ENCODE measurements at places on chromosomes 3 and 15.

DNA sequence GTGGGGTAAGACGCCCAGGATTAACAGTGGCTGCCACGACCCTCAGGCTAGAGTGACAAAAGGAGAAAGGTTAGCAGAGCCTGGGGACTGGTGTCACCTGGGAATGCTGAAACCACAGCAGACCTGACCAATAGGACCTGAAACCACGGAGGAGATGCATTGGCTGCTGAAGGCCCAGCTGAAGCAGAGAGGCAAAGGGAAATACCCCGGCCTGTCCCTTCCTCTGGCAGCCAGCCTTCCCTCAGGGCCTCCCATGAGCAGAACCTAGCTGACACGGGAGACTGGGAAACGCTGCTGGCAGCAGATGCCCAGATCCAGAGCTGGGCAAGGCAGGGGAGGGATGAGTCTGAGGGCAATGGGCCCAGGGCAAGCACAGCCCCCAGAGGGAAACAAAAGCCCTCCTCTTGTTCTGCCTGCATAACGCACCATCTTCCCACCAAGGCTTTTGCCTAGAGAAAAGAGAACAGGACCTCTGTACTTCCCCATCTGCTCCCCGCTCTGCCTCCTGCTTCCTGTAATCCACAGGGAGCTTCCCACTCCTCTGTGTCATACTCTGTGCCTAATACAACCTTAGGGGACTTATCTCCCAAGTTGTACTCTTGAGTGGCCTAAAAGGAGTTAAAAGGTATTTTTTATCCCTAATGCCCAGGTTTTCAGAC, 216.2 kb downstream of the ABHD5 start:
- ATAC-seq, result no peak

- no peak for ATAC-seq
Observed at GRCh38 chr15:95265419-95265997, 1034.1 kb downstream of the MCTP2 start.

DNA sequence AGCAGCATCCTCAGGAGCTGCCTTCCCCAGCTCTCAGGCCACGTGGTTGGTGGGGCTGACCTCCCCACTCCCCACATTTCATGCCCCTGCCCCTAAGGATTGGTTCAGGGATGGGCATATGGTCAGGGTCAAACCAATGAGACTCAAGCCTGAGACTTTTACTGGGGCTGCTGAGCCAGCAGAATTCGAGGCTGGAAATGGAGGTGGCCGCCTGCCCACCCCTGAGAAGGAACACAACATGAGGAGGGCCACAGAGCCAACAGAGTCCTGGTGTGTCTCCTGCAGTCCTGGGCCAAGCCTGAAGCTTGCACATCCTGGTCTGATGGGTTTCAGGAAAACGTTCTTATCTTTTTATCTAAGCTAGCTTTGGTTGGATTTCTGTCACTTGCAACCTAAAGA, 5.9 kb downstream of the EHD4 start:
- no peak for ATAC-seq

GRCh38 chr3:65484964-65485363, 553.8 kb downstream of the MAGI1 start:
- no peak for ATAC-seq

GRCh38 chr3:133412183-133413132, 12.6 kb downstream of the BFSP2 start:
- ATAC-seq, result peak; percentile 10

DNA sequence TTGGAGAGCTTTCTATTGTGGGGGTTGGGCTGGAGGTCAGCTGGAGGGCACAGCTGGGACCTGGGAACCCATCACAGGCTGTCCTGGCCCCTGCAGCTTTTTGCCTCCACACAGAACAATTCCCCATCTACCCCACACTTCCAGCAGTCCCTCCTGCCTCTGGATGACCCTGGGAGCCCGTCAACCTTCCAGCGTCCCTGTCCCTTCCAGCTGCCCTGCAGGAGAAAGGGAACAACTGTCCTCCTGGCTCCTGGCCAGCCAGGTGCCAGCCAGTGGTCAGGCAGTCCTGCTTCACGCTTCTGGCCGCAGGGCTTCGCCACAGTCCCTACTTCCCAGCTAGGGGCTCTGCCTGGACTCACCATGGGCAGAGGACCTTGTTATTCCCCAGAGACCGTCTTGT, 27.2 kb downstream of the LINGO1 start:
- no peak for ATAC-seq

DNA sequence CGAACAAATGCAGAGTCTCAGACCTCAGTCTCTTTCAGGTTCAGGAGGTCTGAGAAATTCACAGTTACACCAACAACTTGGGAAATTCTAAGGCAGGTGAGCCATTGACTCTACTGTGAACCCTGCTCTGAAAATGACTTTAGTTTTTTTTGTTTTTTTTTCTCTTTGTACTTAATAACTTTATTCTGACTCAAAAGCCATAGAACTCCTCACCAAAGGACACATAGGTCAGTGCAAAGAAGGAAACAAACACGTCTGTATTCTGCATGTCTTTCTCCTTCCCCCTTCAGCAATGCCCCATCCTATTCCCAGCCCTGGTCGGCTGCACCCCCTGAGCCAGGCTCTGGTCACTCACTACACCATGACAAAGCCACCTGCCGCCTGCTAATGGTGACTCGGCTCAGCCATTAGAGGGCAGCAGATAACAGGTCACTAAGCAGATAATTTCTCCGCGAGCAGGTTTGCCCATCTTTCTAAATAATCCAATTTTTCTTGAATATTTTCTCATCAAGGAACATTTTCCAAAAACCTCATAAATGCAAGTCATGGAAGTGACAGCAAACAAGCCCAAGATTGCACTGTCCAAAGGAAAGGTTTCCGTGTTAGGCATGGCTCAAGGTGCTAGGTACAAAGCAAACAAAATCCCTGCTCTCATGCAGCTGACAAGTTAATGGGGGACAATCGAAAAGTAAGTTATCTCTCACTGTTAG, 37.7 kb downstream of the TM4SF4 start:
- ATAC-seq, result peak; percentile 92

GRCh38 chr3:178847190-178847589, 224.4 kb downstream of the ZMAT3 start:
- no peak for ATAC-seq

DNA sequence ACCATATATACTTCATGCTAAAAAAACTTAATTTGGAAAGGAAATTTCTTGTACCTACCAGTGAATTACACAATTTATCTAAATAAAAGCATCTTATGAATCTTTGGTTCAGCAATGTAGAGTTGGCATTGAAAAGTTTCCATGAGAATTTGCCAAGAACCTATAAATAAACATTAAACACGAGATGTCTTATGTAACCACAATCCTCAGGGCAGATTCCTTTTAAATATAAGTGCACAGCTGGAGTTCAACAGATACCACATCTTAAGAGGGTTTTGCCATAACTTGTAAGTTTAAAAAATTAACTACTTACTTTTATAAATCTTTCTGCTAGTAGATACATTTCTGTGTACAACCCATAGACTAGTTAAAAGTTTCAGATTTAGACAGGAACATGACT, 499.3 kb upstream of the ARRDC4 start:
- ATAC-seq, result no peak

- ATAC-seq, result no peak
Observed at GRCh38 chr3:107767897-107768605, 245.3 kb downstream of the BBX start.

- ATAC-seq, result peak; percentile 86
Observed at GRCh38 chr3:9730657-9731205, 804 bp upstream of the BRPF1 start.

DNA sequence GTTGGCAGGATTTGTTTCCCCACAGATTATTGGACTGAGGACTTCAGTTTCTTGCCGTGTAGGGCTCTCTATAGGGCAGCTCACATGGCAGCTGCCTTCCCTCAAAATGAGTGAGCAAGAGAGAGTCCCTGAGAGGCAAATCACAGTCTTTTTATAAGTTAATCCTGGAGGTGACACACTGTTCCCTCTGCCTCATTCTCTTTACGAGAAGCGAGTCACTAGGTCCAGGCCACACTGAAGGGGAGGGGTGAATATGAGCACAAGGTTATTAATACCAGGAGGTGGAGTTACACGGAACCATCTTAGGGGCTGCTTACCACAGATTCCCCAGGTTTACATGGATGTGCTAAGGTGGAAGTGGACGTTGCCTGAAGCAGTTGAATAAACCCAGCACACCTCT, 77.0 kb downstream of the LPP start:
- peak; percentile 73 for ATAC-seq

DNA sequence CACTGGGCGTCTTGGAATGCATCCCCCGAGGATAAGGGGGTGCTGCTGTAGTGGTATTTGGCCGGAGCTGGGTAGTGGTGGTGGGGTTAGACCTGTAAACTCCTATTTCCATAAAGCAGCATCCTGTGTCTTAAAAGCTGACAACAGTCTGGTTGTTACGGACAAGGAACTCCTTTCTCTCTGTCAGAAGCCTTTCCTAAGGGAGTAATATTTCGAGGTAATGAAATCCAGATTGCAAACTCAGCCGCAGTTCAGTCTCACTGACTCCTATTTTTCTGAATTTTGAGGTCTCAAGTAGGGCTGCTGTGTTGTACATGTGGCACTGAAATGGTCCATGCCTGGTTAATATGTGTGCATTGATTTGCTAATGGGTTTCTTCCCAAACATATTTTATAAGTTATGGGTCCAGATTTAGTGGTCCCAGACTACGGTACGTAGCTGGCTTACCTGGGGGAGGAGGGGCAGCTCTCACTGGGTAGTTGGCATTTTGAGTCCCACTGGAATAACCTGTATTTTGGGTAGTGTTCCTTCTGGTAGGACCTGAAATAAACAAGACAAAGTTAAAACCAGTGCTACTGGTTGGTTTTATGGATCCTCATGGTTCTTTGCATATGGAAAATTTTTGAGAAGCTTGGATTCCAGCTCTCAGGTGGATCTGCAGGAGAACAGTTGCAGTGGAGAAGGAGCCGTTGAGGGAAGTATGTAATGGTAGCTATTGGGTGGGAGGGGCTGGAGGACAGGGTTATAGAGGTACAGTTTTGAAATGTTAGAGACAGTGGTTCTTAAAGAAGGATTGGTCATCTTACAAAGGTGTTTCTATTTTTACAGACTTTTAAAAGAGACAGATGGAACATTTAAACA, 48.6 kb upstream of the LDHAL6B start:
- ATAC-seq, result no peak

DNA sequence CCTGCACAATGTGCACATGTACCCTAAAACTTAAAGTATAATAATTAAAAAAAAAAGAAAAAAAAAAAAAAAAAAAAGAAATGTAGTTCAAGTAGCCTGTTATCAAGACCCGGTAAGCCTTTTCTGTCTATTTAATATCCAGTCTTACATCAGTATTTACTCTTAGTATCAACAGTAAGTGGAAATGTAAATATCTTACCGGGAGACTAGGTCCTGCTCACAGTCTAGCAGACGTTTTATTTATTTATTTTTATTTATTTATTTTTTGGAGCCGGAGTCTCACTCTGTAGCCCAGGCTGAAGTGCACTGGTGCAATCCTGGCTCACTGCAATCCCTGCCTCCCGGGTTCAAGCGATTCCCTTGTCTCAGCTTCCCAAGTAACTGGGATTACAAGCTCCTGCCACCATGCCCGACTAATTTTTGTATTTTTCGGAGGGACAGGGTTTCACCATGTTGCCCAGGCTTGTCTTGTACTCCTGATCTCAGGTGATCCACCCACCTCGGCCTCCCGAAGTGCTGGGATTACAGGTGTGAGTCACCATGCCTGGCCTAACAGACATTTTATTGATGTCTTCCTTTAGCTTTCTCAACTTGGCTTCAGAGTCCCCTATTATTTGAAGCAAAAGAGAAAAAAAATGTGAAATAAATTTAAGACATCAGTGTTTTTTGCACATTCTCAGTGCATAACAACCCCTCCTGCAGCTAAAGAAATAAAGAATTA, 19.9 kb downstream of the C2CD4B start:
- no peak for ATAC-seq

DNA sequence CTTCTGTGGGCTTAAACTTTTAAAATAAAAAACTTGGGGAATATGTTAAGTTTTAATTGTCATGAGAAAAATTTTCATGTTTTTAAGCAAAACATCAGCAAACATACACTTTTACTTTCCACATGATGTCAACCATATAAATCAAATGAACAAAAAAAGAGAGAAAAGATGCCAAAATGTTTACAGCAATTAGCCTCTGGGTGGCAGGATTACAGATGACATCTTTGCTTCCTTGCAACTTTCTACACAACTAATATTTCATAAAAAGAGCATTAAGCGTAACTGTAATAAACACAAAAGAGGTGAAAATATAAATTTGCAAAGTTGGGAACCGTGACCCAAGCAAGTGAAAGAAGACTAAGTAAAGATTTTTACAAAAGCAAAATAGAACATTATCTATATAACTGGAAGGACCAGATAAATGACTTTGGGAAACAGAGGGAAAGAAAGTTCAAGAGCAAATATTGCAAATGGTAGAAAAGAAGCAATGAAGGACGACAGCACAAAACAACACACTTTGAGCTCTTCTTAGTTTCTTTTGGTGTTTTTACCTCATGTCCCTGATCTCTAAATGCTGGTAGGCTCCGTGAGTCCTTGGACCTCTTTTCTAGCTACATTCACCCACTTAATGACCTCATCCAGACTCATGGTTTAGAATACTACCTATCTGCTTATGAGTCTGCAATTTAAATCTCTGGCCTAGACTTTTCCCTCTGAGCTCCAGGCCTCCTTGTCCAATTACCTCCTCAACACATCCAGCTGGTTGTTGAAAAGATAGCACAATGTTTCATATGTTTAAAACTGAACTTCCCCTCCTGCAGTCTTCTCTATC, 9.4 kb downstream of the TP53BP1 start:
- ATAC-seq, result no peak

DNA sequence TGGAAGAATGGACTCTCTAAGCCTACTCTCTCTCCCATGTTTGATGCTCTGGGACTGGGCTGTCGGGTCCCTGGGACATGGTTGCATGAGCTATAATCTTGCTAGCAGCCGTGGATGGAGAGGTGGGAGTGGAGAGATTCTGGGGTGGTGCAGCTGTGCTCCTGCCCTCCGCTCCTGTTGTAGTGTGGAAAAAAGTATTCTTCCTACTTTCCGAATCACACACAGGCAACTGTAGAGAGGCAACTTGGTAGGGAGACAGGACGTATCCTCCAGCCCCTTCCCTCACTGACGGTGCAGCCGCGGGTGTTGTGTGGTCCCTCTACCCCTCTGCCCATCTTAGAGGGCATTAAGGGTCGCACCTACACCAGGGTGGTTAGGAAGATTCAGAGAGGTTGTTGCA, 281.4 kb upstream of the TLE3 start:
- ATAC-seq, result no peak

GRCh38 chr3:37688756-37689155, 172.9 kb upstream of the CTDSPL start:
- no peak for ATAC-seq

GRCh38 chr15:95292785-95293450, 1037.6 kb upstream of the NR2F2 start:
- no peak for ATAC-seq

GRCh38 chr15:100104245-100104644, 237.5 kb downstream of the ADAMTS17 start:
- no peak for ATAC-seq

- ATAC-seq, result peak; percentile 54
Observed at GRCh38 chr15:86159468-86159867, 79.8 kb downstream of the AGBL1 start.

GRCh38 chr3:158712443-158712842, 19.8 kb downstream of the RARRES1 start:
- no peak for ATAC-seq
